NCI-H526 treated with DMSO at 0.1 percent for 48 hours (cell line): ENCODE measurements at places on chromosomes 6 and 20.

DNA sequence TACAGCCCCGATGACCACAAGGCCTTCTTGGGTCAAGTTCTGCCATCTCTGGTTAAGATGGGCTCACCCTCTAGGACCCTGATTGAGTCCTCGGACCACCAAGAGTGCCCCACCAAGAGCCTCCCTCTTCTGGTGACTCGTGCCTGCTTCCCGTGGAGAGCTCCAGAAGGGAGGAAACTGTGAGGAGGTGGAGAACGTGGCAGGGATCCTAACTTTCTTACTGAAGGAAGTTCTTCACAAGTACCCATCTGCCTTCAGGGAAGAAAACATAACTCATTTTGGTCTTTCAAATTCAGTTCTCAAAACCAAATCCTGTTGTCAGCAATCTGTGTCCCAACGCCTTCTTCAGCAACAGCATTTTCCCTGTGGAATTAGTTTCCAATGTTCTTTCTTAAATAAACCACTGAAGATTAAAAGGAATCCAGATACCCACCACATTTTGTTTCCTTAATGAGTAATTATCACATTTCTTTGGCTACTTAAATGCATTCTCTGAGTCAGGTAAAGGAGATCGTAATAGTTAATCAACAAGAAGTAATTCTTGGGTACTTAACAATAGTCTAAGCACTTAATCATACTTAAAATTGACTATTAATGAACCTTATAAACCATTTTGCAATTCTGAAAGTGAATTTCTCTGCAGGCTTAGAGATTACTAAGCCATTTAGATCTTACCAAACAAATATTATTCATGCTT, 185.8 kb upstream of the SGK1 start:
- no peak for DNase-seq

- no peak for DNase-seq
Measured at GRCh38 chr6:9095729-9096128, 660.4 kb upstream of the SLC35B3 start.

DNA sequence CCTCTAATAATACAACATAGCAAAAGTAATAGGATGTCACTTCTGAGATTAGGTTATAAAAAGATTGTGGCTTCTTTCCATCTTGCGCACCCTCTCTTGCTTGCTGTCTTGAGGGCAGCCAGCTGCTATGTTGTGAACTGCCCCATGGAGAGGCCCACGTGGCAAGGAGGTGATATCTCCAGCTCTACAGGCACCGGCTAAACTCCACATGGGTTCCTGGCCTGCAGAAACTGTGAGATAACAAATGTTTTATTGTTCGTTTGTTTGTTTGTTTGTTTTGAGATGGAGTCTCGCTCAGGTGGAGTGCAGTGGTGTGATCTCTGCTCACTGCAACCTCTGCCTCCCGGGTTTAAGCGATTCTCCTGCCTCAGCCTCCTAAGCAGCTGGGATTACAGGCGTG, 38.0 kb downstream of the CD40 start:
- DNase-seq: no peak

- no peak for DNase-seq
Measured at GRCh38 chr20:59726281-59726595, 121.9 kb downstream of the PHACTR3 start.

DNA sequence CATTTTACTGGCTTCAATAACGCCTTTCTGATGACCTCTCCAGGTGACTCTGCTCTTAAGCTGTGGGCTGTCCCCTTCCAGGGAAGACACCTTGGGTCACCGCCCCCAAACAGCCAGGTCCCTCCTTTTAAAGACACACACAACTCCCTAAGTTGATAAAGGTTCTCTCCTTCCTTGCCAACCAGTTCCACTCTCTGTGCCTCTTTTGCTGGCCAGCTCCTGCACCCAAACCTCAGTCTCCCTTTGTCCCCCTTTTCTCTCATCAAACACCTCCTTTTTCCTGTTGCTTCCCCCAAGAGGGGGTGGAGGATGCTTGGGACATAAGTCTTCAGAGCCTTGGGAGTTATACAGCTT, 1.0 kb downstream of the NCOA6 start:
- peak; percentile 87 for DNase-seq

- no peak for DNase-seq
Measured at GRCh38 chr20:14384416-14385175, 47.2 kb upstream of the FLRT3 start.

GRCh38 chr6:45427726-45428125, 50.0 kb upstream of the SUPT3H start:
- DNase-seq: no peak

DNA sequence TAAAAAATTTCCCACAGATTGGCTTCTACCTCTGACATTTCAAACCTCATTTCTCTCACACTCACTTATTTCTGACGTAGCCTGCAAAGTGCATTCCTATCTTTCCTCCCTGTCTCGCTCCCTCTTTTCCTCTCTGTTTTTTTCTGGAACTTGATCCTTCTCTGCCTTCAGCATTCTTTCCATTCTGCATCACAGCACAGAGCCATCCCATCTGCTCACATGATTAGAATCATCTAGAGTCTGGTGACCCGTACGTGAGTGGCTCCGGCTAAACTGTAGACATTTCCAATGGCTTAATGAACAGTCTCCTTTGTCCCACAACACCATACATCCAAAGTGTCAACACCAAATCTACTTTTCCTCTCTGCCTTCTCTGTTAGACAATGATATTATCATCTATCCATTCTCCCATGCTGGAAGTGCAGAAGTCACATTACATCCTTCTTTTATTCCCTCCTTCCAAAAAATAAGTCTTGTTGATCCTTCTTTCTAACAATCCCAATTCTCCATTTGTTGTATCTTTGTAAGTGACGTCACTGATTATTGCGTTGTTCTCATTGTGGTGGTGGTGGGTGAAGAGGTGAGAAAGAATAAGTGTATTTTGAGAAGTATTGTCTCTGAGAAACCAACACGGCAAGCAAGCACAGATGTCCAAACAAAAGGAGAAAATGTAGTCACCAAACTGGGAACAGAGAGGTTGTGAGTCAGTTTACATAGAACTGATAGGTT, 41.6 kb downstream of the OPRM1 start:
- DNase-seq: no peak

DNA sequence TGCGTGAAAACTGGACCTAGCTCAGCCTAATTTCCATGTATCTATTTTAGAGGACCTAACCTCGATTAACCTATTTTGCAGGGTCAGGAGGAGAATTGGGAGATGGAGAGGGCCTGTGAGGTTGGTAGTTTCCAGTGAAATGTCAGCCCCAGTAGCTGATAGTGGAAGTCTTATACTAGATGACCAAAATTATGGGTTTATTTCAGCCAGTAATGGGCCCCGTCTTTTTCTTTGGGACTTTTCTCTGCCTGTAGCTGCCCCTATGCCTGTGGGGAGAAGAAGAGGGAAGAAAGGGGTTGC, 37.8 kb downstream of the RREB1 start:
- no peak for DNase-seq

- no peak for DNase-seq
Measured at GRCh38 chr20:54773643-54774000, 298.2 kb downstream of the DOK5 start.

DNA sequence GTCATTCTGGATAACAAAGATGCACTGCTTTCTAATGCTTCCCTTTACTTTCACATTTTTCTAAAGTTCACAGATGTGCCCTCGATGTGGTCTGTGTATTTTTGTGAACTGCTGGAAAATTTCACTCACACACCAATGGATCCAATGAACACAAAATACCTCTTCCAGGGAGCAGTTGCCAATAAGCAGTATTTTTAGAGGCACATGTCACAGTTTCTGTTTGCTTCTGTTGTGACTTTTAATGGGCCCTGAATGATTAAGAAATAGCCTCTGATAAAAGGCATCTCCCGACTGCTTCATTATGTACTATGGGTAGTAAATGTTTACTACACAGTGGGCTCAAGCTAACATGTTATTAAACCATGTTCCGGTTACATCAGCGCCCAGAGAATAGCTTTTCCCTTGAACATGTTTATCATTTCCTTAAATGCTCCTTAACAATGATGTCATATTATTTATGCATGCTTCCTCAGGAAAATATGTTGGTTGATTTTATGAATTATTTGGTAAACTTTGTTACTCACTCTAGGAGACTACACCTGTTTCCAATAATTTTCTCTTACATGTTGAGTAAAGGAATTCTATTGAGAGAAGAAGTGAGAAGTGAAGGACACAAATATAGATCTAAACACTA, 188.0 kb downstream of the KCNQ5 start:
- no peak for DNase-seq

DNA sequence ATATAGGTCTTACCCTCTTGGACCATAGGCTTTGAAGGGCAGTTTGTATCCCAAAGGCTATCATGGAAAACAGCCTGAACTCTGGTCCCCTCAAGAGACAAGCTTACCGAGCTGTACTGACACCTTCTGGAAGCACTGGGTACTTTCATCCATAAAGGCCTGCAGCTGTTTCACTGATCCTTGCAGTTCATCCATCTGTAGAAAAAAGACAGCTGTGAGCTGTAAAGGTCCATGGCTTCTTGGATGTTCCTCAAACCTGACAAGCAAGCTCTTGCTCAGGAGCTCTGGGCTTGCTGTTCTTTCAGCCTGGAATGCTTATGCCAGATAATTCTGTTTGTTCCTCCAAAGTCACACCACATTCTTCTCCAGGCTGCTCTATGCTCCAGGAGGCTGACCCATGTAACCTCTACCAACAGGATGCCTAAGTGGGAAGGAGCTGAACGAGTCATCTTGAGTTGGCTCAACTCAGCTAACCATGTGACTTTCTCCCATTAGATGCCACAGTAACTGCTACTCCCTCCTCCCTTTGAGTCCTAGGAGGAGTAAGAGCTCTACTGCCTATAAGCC, 8.8 kb upstream of the NDRG3 start:
- peak; percentile 39 for DNase-seq

DNA sequence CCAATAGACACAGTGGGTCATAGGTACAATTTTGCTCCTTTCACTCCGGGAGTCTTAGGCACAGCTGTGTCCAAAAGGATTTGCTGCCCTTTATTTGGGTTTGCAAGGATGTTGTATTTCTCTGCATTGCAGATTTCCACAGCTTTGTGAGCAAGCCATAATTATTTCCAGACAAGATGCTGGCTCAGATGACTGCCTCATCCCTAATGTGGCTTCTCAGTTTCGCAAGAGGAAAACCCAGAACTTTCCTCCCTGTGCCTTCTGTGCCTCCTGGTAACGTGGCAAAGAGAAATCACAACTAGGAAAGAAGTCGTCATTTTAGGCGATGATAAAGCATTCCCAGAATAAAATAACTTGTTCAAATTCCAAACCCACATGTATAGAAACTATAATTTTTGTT, 33.7 kb downstream of the FAM50B start:
- DNase-seq: no peak

GRCh38 chr20:1185790-1186334, 1.1 kb upstream of the TMEM74B start:
- DNase-seq: peak; percentile 60

DNA sequence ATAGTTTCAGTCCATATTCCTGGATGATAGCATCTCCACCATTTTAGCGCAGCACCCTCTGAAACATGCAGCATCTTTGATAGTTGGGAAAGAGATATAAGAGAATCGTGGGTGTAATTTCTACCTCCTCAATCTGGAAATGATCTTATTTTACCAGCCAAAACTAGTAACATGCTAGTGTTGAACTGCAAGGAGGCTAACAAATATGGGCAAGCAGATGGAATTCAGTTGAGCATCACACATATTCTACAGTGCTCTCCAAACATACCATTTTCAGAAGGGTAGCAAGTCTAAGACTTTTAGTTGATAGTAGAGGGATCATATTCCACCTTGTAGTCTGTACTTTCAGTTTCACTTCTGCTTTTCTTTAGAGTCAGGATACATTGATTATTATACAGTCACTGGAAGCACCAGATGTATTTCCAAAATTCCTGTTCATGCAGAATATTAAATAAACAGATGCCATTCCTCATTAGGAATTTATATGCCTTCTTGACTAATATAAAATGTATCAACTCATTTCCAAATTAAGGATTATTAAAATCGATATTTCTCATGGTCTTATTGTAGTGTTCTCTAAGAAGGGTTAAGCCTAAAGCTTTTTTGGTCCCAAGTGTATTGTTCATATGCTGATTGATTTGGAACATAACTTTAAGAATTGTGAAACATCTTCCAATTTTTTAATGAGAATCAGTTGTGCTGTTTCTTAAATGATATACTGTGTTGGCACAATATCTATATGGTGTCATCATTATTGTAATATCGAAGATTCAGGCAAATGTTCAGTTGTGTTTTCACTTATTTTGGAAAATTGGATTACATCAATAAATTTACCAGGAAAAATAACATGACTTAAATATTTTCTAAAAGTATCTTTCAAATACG, 362.0 kb downstream of the CENPW start:
- DNase-seq: no peak

DNA sequence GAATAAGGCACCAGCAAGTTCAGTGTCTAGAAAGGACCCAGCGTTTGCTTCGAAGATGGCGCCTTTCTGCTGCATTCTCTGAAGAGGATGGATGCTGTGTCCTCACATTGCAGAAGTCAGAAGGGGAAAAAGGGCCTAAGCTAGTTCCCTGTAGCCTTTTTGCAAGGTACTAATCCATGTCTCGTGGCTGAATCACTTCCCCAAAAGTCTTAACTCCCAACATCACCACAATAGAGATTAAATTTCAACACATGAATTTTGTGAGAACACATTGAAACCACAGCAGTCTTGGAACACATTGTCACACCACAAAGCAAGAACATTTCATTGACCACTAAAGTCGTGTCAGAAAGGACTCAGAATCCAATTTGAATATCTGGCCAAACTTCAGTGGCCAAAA, 42.1 kb downstream of the KLHL31 start:
- DNase-seq: no peak

GRCh38 chr6:137866200-137866913, 702 bp upstream of the TNFAIP3 start:
- DNase-seq: no peak

- DNase-seq: no peak
Measured at GRCh38 chr20:63545814-63546213, 1.7 kb downstream of the SRMS start.

- DNase-seq: no peak
Measured at GRCh38 chr6:40529919-40530318, 57.2 kb downstream of the LRFN2 start.

- DNase-seq: peak; percentile 33
Measured at GRCh38 chr6:75600768-75601167, 912 bp upstream of the SENP6 start.

GRCh38 chr20:38173237-38174156, 8.4 kb upstream of the TGM2 start:
- no peak for DNase-seq

- DNase-seq: no peak
Measured at GRCh38 chr6:26524722-26525370, 13.3 kb upstream of the HMGN4 start.

- no peak for DNase-seq
Measured at GRCh38 chr6:159044899-159045727, at the start of gene TAGAP. TSS of gene TAGAP (minus strand) at chr6:159044991. CDS start at chr6:159044146, 845 bp downstream.

DNA sequence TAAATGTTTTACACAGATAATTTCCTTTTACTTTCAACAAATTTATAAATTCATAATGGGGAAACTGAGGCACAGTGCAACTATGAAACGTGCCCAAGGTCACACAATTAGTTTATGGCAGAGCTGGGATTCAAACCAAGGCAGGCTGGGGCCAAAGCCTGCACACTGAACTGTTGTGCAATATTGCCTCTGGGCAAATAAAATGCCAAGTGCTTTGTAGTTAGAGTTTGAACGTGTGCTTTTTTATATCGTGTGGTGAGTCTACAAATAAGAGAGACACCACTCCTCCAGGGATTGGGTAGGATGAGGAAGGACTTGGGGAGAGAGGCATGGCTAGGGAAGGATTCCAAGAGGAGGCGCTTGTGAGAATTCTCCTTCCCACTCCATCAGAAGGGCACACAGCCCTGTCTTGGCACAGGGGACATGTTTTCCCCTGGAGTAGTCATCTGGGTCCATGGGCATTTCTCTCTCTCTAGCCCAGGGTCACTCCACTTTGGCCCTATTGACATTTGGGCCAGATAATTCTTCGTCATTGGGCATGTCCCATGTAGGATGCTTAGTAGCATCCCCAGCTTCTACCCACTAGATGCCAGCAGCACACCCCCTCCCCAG, 2.8 kb upstream of the CDH22 start:
- no peak for DNase-seq
